Omental fat pad (tissue), 4 donors: ENCODE measurements at places on chromosomes 6 and 20. TPM values are rescaled to one million over a fixed set of nuclear protein-coding genes. Genes with fewer than 3 reads are reported as not detected.

- DNase-seq = no peak
These were observed 18.9 kb upstream of the TRAM2 start for GRCh38 chr6:52595796-52596130.

GRCh38 chr6:33850869-33851541, 47.2 kb upstream of the MLN start:
- no peak for DNase-seq

DNA sequence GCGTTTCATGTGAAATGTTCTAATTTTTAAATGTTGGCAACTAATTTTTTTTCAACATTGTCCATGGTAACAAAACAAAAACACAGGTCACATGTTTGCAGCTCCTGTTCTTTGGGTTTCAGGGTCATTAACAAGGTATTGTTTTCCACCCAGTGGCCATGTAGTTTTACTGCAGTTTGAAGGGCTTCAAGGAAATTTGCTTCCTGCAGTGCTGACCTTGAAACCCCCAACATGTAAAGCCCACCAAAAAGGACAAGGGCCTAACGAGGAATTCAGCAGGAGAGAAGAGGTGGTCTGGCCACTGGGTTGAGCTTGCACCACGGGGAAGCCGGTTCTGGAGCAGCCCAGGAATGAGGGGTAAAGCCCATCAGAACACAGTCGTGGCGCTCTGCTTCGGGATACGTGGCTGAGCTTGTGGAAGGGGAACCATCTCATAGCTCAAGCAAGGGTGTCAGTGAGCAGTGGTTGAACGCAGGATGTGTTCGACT, 13.9 kb upstream of the KLHL31 start:
- DNase-seq = no peak

DNA sequence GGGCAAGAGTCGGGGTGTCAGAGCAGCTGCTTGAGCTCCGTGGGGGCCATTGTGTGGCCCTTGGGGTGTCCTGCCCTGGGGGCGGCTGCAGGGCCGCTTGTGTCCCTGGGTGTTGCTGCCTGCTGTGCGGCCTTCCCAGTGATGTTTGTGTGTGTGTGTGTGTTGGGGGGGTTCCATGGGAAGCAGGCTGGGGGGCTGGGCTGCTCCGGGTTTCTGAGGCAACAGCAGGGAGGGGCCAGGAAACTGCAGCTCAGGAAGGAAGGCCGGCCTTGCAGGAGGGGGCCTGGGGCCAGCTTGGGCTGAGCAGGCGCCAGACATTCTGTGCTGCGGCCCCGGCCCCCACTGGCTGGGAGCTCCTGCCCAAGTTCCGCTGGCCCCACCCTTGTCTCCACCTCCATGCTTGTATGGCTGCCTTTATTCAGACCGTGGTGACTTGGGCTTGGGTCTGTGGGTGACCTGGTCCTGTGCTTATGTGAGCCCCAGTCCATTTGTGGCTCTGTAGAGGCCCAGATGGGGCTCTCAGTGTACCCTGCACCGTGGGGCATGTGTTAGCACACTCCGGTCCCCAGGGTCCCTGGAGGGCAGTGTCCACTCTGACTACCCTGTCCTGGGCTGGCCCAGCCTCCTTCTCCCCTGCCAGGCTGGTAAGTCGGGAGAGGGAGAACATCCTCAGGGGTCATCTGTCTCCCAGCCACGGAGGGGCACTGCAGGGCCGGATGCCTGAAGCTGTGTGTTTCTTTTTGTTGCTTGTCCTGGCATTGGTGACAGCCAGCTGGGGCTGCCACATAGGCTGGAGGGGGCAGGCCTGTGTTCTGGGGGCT, 4.6 kb upstream of the SOX18 start:
- DNase-seq = no peak

DNA sequence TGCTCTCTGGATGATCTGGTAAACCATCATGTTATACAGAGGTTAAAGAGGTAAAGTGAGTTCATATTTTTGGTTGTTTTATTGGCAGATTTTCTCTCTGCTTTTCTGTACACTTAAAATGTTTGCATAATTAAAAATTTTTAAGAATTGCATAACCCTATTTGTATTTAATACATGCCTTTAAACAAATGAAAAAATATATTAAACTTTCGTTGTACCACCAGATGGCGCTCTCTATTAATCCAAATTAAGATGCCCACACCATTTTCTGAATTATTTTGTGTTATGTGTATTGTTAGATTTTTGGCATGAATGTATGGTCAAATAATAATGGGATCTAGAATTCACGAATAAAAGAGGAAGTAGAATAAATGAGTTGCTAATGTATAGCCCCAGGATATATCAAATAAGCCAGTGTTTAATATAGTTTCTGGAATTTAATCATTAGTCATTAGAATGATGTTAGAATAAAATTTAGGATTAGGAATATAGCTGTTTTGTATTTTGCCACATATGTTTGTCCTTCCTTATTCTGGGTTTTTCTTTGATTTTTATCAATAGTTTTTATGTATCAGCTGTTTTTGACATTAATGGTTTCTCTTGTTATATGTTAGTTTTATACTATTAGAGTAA, 38.9 kb downstream of the SMAP1 start:
- DNase-seq = no peak

GRCh38 chr6:93749191-93749590, 329.8 kb upstream of the EPHA7 start:
- no peak for DNase-seq

DNA sequence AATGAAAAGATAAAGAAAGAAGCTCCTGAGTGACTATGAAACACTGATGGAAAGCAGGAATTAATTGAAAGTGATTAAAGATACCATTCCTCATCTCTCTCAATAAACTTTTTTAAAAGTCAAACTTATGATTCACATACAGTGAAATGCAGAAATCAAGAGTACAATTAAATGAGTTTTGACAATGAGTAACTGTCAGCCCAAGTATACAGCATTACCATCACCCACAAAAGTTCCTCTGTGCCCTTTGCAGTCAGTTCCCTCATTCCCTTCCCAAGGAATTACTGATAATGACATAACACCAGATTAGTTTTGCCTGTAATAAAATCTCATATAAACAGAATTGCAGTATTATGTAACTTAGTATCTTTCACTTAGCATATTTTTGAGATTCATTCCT, 44.5 kb downstream of the ATG5 start:
- DNase-seq = no peak

DNA sequence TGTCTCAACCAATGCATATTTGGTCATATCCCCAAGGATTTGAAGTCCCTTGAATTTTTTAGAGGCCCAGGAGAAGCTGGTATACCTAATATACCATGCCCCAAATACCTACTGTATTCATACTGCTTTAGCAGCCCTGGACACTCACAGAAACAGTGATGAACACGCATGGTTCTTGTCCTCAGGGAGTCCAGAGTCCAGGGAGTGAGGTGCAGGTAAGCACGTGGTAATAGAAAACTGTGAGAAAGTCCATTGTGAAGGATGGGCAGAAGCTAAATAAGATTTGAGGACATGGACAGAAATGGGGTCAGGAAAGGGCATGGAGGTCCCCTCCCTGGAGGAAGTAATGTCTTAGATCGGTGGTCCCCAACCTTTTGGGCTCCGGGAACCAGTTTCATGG, 85.4 kb downstream of the TSHZ2 start:
- no peak for DNase-seq

- DNase-seq = no peak
These were observed 95.7 kb downstream of the PRDM1 start for GRCh38 chr6:106181664-106182418.

MUC22 gene
- total RNA-seq = not detected

PAX1 gene
- total RNA-seq = not detected

DNA sequence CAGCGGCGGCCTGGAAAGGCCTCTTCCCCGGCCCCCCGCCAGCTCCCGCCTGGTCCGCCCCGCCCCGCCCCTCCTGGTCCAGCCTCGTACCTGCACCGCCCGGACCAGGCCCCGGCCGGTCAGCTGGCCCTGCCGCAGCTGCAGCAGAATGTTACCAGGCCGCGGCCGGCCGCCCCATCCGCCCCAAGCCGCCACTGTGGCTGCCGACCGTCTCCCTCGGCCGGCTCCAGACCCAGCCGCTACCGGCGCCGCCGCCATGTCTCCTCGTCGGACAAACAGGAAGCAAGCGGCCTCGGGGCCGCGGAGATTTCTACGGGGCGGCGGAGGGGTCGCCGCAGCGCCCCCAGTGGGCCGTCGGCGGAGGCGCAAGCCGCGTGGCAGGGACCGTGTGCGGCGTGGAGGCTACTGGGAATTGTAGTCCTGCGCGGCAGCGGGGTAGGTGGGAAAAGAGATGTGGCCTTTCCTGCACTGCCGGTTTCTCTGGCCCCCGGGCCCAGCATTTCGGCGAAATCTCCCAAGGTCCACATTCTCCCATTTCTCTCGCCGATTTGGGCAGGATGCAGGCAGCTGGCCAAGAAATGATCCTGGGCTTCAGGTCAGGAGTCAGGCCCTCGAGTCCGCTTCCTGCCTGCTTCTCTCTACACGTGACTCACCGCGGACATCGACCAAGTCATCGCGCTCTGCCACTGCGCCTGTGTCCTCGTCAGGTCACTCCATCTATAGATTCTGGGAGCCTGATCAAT, at the start of gene TRPC4AP:
TRPC4AP (minus strand) TSS at position 284 of the 743 bp plus-strand sequence; CDS start at position 258, 26 bp downstream.
- peak; percentile 67 for DNase-seq

GRCh38 chr20:15854911-15855310, 718.3 kb downstream of the KIF16B start:
- DNase-seq = no peak

DNAH8 gene
- not detected for total RNA-seq

ULBP3 gene
- total RNA-seq = 2.5 TPM

- DNase-seq = no peak
These were observed 120.0 kb upstream of the AKIRIN2 start for GRCh38 chr6:87822011-87822410.

MYCT1 gene
- total RNA-seq = 19.0 TPM

FYN gene
- total RNA-seq = 126 TPM

GRCh38 chr6:105733556-105734162, 330.8 kb upstream of the PREP start:
- DNase-seq = no peak

- no peak for DNase-seq
These were observed 545.4 kb downstream of the ADGRB3 start for GRCh38 chr6:69180361-69181067.

- no peak for DNase-seq
These were observed 44.3 kb downstream of the CTCFL start for GRCh38 chr20:57480444-57481160.

DNA sequence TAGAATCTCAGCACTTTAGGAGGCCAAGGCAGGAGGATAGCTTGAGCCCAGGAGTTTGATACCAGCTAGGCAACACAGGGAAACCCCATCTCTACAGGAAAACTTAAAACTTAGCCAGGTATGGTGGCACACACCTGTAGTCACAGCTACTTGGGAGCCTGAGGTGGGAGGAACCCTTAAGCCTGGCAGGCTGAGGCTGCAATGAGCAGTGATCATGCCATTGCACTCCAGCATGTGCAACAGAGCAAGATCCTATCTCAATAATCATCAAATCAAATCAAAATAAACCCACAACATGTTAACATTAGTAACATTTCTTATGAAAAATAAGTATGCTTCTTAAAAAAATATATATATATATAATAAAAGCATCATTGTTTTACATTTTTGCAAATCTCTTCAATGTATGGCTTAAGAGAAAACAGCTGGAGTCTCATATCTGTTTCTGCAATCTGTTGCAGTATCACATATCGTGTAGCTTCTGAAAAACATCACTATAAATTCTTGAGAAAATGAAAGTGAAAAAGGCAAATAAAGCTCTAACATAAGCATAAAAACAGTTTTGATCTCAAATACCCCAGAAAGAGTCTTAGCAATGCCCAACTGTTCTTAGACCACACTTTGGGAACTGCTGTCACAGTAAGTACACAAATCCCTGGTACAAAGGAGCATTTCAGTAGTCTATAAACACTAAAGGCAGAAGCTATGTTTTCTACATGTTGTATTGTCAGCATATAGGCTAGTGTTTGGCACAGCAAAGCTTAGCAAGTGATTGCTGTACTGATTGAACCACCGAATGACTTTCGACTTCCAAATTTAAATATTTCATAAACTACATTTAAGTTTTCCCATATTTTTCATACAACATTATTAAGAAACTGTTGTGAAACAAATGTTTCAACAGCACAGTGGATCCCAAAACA, 8.0 kb downstream of the MMUT start:
- no peak for DNase-seq

DNA sequence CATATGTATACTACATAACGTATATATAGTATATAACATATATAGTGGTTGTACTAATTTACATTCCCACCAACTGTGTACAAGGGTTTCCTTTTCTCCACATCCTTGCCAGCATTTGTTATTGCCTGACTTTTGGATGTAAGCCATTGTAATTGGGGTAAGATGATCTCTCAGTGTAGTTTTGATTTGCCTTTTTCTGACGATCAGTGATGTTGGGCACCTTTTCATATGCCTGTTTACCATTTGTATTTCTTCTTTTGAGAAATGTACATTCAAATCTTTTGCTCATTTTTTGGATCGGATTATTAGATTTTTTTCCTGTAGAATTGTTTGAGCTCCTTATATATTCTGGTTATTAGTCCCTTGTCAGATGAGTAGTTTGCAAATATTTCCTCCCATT, 11.4 kb downstream of the SYNJ2 start:
- no peak for DNase-seq

SGK2 gene
- 15.1 TPM for total RNA-seq

ADAM33 gene
- total RNA-seq = 28.5 TPM

- DNase-seq = no peak
These were observed 5.9 kb downstream of the NUDT3 start for GRCh38 chr6:34386316-34387137.

- no peak for DNase-seq
These were observed 1.8 kb downstream of the RGS19 start for GRCh38 chr20:64077541-64077875.

DNA sequence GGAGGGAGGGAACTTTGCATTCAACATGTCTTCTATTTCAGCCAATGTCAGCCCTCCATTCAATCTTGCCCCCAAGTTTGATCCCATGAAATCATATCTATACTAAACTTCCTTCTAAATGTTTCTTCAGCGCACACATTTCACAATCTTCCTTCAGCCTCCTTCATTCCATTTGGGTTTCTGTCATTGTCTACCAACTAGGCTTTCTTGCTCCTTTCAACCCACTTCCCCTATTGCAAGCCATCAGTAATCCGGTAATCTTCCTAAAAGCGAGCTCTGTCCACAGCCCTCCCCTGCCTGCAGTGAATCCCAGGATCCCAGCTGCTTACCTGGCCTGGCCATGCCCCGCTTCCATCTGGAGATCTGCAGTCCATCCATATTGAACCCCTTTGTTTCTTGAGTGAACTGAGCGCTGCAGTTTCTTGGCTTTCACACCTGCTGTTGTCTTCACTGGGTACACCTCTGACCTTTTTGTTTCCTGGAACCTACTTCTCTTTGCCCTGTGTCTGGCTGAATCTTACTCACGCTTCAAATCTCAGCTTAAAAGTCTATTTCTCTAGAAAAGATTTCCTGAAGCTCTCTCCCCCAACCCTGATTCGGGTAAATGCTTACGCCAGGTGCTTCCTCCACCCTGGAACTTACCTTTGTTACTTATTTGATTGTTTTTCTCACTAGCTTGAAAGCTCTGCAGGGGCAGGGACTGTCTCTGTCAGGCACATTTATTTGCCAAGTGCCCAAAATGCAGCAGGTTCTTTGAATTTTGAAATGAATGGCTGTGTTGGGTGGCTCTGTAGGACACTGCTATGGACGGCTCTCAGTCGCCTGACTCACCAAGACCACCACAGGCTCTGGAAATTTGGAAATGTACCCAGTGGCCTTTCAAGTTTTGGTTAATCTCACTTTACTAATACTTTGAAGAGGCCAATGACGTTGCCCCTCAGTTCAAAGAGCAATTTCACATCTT, 50.3 kb downstream of the ADTRP start:
- DNase-seq = no peak

SIRPB1 gene
- total RNA-seq = 5.1 TPM
